Hematopoietic multipotent progenitor cell treated with erythropoietin and hydrocortisone succinate and interleukin-3 and kit ligand, for 8 days (in vitro differentiated cells): ENCODE measurements at places on chromosomes 4 and X.
A peak's percentile ranks its signal among the peaks of the same experiment; 100 is the strongest.

DNA sequence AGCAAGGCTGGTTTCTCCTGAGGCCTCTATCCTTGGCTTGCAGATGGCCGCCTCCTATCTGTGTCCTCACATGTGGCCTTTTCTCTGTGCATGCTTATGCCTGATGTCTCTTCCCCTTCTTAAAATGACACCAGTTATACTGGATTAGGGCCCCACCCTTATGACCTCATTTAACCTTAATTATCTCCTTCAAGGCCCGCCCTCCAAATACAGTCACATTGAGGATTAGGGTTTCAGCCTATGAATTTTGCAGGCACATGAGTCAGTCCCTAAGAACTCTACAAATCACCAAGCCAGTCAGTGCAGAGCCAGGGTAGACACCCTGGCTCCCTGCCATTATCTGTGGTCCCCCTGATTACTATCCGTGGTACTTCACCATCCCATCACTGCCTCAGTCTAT lies 51.6 kb downstream of the MAML3 start:
- DNase-seq, result peak; percentile 92

GRCh38 chr4:164501074-164501473 lies 252.9 kb upstream of the SMIM31 start:
- DNase-seq, result no peak

DNA sequence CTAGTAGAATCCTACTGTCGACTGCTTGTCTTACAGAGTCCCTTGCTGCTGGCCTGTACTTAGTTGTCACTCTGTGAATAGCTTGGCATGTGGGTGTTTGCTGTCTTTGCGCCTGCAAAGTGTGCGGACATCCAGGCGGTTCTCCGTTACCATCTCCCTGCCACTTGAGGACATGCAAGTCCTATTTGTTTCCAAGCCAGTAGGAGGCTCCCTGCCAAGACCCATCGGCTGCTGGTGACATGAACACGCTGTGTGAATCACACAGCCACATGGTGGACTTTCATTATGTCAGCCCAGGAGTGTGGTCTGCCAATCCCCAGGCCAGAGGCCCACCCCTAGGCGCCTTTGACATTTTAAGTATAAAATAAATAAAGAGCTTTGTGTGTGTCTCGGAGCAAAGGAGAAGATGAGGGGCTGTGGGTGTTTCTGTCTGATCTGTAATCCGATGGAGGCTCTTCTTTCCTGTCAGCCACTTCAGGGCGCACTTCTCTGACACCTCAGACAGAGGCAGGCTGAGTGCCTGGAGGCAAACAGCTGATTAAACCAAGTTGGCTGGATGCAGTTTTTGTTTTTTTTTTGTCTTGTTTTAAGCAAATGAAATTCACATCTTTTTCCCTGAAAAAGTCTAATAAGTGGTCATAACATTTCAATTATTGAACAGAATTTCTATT lies 51.5 kb downstream of the ALPK1 start:
- DNase-seq, result no peak

DNA sequence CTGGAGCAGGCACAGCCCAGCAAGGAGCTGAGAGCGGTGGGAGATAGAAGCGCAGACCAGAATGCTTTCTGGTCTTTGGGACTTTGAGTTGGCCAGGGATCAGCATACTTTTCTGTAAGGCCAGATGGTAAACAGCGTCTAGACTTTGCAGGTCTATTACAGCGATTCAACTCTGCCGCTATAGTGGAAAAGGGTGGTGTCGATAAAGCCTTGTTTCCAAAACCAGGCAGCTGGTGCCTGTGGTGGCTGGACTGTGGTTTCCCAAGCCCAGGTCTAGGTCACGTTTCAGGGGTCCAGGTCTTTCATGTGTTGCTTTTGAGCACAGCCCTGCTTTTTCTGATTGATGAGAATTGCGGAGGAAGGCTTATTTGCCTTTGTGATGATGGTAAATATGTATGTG lies 40.1 kb downstream of the HTT-AS start:
- DNase-seq, result no peak

- DNase-seq, result no peak
Observed at GRCh38 chr4:140639066-140639465, 70.3 kb upstream of the UCP1 start.

- no peak for DNase-seq
Observed at GRCh38 chrX:103818842-103819619, 13.0 kb downstream of the RAB9B start.

- DNase-seq, result no peak
Observed at GRCh38 chrX:63784346-63784901, 590 bp downstream of the ARHGEF9 start.

DNA sequence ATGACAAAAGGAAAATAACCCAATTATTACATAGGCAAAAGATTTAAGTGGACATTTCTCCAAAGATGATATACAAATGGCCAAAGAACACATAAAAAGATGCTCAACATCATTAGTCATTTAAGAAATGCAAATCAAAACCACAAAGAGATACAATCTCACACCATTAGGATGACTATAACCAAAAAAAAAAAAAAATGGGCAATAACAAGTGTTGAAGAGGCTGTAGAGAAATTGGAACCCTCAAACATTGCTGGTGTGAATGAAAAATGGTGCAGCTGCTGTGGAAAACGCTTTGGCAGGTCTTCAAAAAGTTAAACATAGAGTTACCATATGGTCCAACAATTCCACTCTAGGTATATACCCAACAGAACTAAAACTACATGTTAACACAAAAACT lies 5.6 kb upstream of the PRDX4 start:
- no peak for DNase-seq

DNA sequence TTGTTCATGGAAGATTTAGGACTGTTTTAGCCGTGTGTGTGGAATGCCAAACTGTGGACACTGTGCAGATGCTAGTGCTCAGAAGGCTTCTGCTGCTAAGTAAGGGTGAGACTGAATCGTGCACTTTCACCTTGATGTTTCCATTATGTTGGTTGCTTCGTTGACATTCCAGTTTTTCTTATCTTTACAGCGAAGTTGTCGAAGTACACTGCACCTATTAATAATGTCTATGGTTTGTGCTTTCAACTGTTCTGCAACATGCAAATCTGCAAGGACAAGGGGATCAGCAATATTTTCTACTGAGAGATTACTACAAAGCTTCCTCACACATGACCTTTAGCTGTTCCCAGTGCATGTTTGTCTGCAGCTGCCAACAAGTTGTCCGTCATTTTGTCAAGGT lies 67.7 kb downstream of the UGT2A3 start:
- DNase-seq, result no peak

- no peak for DNase-seq
Observed at GRCh38 chrX:120790552-120790951, 85.1 kb downstream of the CT47B1 start.

- DNase-seq, result no peak
Observed at GRCh38 chr4:73988061-73988460, at the start of gene PPBP. Gene PPBP, minus strand, starts transcription at chr4:73988190. Its CDS starts 87 bp downstream, at chr4:73988103.

DNA sequence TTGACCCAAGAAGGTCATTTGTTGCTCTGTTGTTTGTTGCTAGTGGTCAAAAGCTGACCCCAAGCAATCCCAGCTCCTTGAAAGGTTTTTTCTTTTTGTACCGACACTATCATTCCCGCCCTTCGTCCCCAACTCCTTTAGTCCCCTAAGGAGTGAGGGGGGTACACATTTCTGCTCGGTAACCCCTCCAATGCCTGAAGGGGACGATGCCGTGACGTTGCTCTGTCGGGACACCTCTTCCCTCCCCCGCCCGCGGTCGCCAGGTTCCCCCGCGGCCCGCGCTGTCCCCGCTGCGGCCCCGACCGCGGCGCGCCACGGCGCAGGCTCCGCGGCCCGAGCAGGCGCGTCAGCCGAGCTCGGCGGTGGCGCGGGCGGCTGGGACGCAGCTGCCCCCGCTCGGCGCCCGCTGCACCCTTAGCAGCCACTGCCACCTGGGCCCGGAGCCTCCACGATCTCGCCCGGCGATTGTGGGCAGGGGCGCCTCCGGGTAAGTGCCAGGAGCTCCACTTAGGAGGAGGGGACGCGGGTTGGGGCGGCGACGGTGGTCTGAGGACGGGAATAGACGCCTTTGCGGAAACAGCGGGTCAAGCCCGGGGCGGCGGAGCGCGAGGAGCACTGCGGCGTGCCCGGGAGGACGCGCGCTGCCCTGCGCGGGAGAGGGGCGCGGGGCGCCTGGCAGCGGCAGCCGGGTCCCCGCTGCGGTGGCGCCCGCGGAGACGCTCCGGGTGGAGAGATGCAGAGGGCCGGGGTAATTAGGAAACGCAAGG lies at the start of gene GLRB:
Gene GLRB (plus strand): TSS at position 340 of the 767 bp plus-strand sequence. CDS start 1,875 bp downstream, outside the sequence.
- DNase-seq, result no peak

DNA sequence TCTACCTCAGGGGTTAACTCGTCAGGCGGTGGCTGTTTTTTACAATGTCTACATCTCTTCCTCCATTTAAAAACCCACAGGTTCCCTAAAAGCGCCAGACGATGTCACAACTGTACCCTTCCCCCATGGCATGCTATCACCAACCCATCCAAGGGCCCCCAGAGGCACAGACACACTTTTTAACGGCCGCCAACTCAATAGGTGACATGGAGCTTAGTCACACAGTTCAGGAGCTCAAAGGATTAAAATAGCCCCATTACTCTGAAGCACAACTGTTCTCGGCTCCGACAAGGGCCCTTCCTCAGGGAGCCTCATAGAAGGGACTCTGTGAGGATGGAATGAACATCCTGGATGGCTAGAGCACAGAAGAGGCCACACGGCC lies 12.4 kb downstream of the SH3KBP1 start:
- DNase-seq, result no peak

DNA sequence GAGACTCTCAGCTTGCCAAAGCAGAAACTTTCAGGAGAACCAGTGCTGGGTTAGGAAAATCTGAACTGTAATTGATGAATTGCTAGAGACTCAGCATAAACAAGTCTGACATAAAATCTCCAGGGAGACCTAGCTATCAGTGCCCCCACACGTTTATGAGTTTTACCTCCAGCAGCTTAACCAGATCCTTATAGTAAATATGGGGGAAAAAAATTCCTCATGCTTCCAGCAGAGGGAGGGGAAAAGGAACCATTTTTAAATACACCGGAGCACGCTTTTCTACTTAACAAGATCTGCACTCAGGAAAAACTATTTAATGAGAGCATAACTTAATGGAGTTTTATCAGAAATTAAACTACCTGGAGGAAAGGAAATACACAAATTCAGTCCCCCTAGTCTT lies 1040.7 kb upstream of the INTU start:
- DNase-seq, result no peak

GRCh38 chrX:23731951-23732350 lies 11.1 kb downstream of the ACOT9 start:
- DNase-seq, result no peak

GRCh38 chr4:177191586-177191985 lies 118.1 kb upstream of the NEIL3 start:
- DNase-seq, result no peak

DNA sequence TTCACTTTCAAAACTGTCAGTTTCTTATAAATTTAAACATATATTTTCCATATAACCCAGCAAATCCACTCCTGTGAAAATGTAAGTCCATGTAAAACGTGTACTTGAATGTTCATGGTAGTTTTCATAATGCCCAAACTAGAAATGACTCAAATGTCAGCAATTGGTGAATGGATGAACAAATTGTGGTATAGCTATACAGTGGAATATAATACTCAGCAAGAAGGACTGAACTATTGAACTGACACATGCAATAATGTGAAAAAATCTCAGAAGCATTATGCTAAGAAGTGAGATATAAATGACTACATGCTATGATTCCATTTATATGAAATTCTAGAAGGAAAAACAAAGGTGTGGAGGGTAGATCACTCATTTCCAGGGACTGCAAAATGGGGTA lies 52.2 kb downstream of the USP53 start:
- no peak for DNase-seq

DNA sequence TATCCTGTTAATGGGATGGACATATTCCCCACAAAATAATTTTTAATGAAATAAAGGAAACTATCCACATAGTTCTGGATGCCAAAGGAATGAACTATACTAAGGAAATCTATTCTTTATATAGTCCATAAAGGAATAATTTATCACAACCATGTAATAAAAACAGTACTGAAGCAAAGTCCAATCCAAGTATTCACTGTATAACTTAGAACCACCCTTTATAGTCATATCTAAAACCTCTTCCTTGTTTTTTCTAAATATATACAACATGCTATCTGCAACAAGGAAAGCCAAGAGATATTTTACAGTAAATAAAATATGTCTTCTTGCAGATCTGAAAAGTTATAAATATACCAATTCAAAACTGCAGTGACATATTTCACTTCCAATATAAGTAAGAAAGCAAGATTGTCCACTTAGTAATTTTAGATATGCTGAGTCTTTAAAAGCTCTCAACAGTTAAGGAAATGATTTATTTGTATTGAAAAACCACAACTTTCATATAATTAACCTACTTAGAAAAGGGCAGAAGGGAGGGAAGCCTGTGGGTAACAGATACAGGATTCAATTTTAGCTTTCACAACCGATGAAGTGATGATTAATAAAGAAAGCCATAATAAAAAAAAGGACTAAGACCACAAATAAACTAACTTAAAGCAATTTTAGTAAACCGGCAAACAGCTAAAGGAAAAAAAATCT lies 8.0 kb downstream of the NR3C2 start:
- no peak for DNase-seq

GRCh38 chr4:64784125-64784524 lies 374.9 kb upstream of the TECRL start:
- no peak for DNase-seq

DNA sequence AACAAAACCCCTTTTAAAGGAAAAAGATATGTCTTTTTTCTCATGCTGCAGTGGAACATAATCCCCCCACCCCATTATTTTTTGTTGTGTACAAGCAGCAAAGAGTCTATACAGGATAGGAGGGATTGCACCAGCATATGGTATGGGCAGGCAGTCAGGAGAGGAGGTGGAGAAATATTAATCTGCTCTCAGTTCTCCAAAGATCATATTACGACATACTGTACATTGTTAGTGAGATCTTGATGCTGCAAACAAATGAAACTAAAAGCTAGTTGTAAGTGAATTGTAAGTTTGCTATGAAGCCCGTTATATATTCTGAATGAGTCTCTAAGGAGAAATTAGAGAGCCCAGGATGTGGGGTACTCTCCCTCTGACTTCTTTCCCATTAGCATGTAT lies 75.3 kb downstream of the RAPGEF2 start:
- DNase-seq, result no peak

DNA sequence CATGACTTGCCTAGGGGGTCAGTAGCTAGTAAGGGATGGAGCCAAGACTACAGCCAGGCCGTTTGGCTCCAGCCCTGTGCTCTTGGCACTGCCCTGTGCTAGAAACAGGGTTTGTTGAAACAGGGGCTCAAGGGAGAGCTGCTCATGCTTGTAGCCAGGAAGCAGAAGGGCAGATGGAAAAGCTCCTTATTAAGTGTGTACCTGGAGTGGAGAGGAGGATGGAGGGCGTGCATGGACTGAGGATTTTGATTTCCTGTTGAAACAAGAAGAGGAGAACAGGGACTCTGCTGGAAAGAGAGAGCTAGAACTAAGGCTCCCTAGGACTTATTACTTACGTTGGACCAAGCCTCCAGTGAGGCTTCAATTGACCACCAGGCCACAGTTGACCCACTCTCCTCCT lies 363.0 kb downstream of the MID1IP1 start:
- DNase-seq, result no peak

DNA sequence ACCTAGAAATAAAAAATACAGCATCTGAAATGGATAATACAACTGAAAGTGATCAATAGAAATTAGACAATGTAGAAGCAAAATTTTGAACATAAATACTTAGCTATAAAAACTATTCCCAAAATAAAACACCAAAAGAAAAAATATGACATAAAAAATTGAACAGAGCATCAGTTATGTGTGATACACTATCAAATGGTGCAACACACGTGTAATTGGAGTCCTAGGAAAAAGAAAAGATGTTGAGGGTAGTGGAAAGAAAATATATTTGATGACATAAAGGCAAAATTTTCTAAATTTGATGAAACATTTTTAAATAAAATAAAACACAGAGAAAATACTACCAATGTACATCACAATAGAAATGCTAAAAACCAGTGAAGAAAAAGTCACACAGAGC lies 63.1 kb downstream of the NPY2R start:
- no peak for DNase-seq

GRCh38 chrX:288561-288991 lies 7.4 kb downstream of the PLCXD1 start:
- DNase-seq, result no peak
